ENCODE measurements at places on chromosomes 11 and 22. TPM values are rescaled to one million over a fixed set of nuclear protein-coding genes. Genes with fewer than 3 reads are reported as not detected.

Gene ZDHHC8
- 42.0 TPM for total RNA-seq

Gene STARD10
- total RNA-seq, result 57.5 TPM

Gene TEX12
- total RNA-seq, result 1.6 TPM

Gene SLCO2B1
- total RNA-seq, result 28.2 TPM

Gene ZP1
- 0.25 TPM for total RNA-seq

Gene B4GALNT4
- 0.16 TPM for total RNA-seq

Gene BMAL1
- 3.4 TPM for total RNA-seq

Gene SEPTIN5
- total RNA-seq, result 218 TPM

Gene C11orf16
- total RNA-seq, result not detected

Gene BIRC3
- total RNA-seq, result 3.4 TPM
